Stimulated activated CD8-positive, alpha-beta memory T cell treated with anti-CD3 and anti-CD28 coated beads, Interleukin-2, amount 100 ng/mL, for 1 hour (primary cell): ENCODE measurements at places on chromosomes 2 and 18.

DNA sequence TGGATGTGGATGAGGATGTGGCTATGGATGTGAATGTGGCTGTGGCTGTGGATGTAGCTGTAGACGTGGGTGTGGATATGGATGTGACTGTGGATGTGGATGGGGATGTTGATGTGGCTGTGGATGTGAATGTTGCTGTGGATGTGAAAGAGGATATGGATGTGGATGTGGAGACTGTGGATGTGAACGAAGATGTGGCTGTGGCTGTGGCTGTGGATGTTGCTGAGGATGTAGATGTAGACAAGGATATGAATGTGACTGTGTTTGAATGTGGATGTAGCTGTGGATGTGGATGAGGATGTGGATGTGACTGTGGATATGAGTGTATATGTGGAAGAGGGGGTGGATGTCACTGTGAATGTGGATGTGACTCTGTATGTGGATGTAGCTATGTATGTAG lies 884.6 kb upstream of the CHAC2 start:
- DNase-seq: no peak

- DNase-seq: no peak
Measured at GRCh38 chr2:191126386-191127085, 24.3 kb downstream of the STAT4 start.

DNA sequence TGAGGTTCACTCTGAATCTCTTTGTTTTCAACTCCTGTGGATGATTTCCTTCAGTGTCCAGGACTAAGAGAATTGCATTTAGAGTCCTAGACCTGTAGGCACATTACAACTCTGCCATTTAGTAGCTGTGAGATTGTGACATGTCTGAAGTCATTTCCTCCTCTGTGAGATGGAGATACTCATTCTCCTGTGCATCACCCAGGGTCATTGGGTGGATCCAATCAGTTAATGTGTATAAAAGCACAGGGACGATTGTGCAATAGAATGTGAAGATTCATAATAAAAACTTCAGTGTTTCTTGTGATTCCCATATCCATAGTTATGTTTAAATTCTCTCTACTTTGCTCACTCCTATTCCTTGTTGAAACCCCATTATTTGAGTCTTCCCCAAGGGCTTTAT lies 113.6 kb downstream of the DIS3L2 start:
- no peak for DNase-seq

DNA sequence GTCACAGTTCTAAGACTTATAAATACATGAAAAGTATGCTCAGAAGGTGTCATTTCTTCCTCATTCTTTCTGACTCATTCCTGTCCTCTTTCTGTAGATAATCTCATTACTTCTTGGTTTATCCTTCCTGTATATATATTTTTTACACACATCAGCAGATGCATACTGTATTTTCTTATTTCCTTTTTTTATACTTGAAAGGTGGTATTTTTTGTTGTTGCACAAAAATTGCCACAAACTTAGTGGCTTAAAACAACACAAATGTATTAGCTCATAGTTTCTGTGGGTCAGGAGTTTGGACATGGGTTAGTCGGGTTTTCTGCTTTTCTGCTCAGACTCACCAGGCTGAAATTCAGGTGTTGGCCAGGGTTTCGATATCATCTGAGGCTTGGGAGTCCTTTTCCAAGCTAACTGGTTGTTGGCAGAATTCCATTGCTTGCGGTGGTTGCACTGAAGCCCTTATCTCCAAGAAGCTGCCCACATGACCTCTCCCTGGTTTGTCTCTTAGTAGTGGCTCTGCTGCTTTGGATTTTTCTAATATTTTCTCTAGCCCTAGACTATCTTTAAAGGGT lies 162.6 kb downstream of the FMNL2 start:
- no peak for DNase-seq

GRCh38 chr18:62281684-62282083 lies 43.4 kb upstream of the TNFRSF11A start:
- DNase-seq: no peak
